Small intestine (tissue), 16 donors: ENCODE measurements at places on chromosomes 7 and 10.

GRCh38 chr10:69639291-69640195 lies 9.5 kb downstream of the FAM241B start:
- peak; percentile 71 for DNase-seq

DNA sequence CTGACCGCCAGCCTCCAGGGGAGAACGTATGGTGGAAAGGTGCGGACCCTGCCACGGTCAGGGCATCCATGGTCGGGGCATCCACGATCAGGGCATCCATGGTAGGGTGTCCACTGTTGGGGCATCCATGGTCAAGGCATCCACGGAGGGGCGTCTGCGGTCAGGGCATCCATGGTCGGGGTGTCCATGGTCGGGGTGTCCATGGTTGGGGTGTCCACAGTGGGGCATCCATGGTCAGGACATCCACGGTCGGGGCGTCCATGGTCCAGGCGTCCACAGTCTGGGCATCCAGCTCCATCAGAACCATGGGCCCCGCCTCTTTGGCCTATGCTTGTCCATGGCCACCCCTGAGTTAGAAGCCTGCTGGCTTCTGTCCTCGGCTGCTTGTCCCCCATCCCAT lies 148.1 kb downstream of the ADARB2 start:
- no peak for DNase-seq

DNA sequence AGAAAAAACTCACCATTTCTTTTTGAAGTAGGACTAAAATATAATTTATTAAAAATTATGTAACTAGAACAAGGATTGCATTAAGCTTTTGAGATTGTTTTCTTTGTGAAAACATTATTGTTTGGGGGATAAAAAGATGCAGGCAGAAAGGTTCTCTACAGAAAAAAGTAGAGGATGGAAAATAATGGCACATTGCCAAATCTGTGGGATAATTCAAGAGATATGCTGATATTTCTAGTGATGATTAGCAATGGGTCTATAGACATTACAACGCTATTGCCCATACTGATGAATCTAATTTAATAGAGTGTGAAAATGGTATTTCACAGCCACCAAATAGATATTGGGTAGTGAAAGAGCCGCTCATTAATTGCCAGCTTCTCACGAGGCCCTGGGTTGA lies 204.3 kb downstream of the RAPGEF5 start:
- DNase-seq: no peak

DNA sequence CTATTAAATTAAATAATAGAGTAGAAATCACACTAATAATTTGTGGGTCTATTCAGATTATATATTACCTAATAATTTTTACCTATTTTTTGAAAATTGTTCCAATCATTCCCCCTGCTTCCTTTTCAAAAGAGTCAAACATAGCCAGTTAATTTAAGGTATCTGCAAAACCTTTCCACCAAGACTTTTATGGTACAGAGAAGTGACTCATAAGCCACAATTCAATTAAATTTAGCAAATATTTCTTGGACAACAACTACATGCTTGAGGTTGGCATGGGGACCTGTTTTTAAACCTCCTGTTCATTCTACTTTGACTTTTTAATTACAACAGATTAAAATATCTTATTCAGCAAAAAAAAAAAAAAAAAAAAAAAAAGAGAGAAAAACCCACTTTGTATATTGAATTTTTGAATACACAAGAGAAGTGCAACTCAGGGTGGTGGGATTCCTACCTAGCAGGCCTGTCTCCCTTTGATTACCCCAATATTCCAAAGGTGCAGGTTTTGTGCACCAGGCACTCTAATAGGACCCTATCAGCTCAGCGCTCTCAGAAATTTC lies 301.9 kb upstream of the C7orf33 start:
- no peak for DNase-seq

DNA sequence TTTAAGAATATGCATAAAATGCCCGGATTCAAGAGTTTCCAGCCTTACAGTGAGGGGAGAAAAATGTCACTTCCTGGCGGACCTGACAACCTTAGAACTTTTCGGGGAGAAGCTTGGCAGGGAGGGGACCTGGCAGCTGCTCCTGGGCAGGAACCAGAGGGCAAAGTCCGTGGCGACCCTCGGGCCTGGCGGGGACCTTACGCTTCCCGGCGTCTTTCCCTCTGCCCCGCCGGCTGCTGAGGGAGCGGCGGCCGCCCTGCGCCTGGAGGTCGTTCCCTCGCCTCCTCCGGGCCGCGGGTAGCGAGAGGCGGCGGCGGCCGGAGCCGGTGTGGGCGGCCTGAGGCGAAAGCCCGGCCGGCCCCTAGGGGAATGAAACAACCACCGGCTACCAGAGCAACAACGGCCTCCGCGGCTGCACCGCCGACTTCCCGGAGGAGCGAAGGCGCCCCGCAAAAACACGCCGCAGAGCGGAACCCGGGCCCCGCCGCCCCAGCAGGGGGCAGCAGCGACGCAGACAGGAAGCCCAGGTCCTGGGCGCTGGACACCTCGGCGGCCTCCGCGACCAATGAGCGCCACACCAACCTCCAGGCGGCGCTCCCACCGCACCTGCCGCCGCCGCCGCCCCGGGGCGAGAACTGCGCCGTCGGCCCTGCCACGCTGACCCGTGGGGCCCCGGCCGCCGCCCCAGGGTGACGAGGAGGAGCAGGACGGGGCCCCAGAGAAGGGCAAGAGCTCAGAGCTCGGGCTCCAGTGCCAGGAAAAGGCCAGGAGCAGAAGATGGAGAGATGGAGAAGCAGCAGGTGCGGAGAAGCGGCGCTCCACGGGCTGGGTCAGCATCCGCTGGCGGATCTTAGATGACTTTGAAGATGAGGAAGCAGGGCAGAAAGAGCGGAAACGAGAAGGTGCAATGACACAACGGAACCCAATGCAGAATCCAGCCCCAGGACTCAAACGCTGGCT lies 10.5 kb upstream of the ACSM6 start:
- DNase-seq: peak; percentile 97

GRCh38 chr7:107744345-107744750 lies 406 bp downstream of the CBLL1 start:
- DNase-seq: no peak

DNA sequence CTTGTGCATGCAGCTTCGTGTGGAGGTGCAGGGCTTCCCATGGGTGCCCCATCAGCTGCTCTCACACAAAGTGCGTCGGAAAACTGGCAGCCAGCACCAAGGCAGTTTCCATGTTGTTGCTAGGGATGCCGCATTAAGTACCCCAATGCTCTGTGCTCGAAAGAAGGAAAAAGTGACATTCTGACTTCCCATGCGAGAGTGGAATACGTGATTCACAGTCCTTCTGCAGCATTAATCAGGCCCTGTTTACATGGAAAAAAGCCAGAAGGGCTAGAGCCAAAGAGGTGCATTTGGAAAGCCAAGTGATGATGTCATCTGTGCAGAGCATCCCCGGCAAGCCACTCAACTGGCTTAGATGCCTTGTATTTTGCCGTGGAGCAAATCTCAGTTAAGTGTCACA lies 258.3 kb downstream of the GATA3 start:
- no peak for DNase-seq

DNA sequence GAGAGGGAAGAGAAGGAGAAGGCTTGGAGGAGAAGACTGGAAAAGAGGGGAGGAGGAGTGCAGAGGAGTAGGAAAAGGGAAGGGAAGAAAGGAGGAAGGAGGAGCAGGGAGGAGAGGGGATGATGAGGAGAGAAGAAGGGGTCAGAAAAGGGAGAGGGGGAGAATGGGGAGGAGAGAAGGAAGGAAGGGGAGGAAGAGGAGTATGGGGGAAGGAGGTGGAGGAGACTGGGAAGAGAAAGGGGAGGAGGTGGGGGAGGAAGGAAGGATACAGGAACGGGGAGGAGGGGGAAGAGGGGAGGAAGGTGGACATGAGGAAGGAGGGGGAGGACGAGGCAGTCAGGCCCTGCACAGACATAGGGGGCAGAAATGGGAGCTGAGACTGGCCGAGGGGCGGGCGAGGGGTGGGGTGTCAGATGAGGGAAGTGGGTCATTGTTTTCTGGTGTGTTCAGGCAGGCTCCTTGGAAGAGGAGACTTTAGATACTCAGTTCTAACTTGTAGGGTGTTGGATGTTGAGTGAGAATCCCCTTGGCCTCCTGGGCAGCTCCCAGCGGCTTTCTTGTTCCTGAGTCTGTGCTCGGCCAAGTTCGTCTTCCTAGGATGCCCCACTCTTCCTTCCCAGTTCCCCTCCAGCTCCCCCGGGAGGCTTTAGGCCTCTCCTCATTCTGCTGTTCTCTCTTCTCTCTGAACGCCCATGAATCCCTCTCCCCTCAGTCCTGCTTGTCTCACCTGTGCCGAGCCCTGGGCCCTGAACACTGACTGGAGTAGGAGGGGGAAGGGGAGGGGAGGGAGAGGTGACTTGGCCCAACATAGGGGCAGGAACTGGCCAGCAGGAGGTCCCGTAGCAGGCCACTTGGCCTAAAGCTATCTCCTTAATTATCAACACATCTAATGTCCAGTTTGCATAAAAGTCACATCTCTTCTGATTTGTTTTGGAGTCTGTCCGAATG lies 12.8 kb upstream of the CRHR2 start:
- DNase-seq: no peak

GRCh38 chr10:129163531-129163930 lies 303.5 kb upstream of the MGMT start:
- DNase-seq: no peak

- no peak for DNase-seq
Observed at GRCh38 chr7:130147710-130148325, 57.4 kb downstream of the TMEM209 start.
